ENCODE measurements at places on chromosomes 12 and 14. TPM values are rescaled to one million over a fixed set of nuclear protein-coding genes. Genes with fewer than 3 reads are reported as not detected.

Gene PPP1R1A
- not detected for total RNA-seq

Gene PRPH
- total RNA-seq = not detected

Gene PRH2
- not detected for total RNA-seq

Gene SYCP3
- total RNA-seq = 0.80 TPM

Gene COL2A1
- total RNA-seq = not detected

Gene KCNH5
- total RNA-seq = not detected

Gene PRB2
- total RNA-seq = not detected

Gene EPYC
- not detected for total RNA-seq

Gene TMED10
- 111 TPM for total RNA-seq

Gene LRP1-AS
- total RNA-seq = not detected

- DNase-seq = no peak
Measured at GRCh38 chr12:58204071-58204470, 262.7 kb downstream of the ATP23 start.

GRCh38 chr14:101004954-101005353 is 101.4 kb upstream of the RTL1 start:
- no peak for DNase-seq

GRCh38 chr14:45559626-45560025 is 306.6 kb upstream of the MIS18BP1 start:
- DNase-seq = no peak

DNA sequence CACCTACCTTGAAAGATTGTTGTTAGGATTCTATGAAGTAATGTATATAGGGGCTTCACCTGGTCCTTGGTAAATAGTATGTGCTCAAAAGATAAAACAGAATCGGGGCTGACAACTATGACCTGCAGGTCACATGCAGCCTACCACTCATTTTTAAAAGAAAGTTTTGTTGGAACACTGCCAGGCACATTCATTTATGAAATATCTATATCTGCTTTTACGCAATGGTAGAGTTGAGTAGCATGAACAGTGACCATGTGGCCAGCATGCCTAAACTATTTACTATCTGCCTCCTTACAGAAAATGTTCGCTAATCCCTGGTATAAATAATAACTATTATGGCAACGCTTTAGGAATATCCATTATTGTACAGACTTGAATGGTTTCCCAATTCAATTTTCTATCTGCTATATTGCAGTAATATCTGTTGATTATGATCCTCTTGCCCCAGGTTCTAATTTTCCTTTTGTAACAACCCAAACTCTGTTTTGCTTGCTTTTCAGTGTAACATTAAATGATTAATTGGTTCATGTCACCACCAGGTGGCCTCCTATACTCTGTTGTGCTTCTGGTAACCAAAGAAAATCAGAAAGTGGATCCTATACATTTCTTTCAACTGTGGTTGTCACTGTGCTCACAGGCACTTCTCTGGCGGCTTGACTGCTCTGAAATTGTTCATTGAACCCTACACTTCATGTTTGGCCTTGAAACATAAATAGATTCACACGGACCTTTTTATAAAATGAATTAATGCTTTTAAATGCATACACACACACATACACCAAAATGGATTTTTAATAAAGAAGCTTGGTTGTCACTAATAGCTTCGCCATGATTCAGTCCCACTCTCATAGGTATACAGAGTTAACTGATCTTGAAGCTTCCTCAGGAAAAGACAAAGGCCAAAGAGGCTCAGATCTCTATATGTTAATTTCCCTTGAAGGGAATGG is 227.7 kb upstream of the NPAS3 start:
- peak; percentile 13 for DNase-seq

- no peak for DNase-seq
Measured at GRCh38 chr12:24896171-24896570, 52.7 kb downstream of the BCAT1 start.

DNA sequence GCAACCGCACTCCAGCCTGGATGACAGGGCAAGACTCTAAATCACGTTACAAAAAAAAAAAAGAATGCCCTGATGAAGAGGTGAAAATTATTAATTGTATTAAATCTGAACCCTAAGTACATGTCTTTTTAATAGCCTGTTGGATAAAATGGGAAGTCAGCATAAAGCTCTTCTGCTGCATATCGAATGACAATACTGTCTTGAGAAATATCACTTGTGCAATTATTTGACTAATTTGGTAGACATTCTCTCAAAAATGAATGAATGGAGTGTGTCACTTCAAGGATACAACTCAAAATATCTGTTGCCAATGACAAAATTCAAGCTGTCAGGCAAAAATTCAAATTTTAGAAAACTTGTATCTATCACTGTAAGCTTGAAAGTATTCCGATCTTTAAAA is 38.9 kb downstream of the DNAI7 start:
- DNase-seq = no peak

- DNase-seq = peak; percentile 71
Measured at GRCh38 chr12:3275171-3276041, 198.2 kb downstream of the TSPAN9 start.

- peak; percentile 35 for DNase-seq
Measured at GRCh38 chr14:22598896-22599244, 770 bp downstream of the ABHD4 start.

DNA sequence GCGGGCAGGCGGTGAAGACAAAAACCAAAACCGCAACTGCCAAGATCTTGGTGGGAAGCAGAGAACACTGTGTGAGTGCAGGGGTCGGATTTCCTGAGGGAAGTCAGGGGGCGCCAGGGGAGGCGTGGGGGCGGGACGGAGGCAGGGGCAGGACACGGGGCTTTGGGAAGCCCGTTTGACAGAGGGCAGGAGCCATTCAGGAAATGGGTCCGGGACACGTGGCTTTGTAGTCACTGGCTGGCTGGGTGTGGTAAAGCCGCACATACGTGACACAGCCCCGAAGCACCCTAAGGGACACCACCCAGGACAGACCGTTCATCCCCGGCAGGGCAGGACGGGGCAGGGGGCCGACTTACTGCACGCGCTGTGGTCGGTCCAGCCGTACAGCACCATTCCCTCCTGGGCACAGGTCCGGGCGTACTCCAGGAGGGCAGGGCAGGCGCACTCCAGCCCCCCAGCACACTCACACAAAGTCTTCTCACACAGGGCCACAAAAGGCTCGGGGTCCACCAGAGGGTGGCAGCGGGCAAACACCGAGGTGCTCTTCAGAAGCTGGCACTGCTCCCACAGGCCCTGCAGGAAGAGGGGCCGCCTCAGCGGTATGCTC is 49.4 kb downstream of the VWF start:
- peak; percentile 43 for DNase-seq

DNA sequence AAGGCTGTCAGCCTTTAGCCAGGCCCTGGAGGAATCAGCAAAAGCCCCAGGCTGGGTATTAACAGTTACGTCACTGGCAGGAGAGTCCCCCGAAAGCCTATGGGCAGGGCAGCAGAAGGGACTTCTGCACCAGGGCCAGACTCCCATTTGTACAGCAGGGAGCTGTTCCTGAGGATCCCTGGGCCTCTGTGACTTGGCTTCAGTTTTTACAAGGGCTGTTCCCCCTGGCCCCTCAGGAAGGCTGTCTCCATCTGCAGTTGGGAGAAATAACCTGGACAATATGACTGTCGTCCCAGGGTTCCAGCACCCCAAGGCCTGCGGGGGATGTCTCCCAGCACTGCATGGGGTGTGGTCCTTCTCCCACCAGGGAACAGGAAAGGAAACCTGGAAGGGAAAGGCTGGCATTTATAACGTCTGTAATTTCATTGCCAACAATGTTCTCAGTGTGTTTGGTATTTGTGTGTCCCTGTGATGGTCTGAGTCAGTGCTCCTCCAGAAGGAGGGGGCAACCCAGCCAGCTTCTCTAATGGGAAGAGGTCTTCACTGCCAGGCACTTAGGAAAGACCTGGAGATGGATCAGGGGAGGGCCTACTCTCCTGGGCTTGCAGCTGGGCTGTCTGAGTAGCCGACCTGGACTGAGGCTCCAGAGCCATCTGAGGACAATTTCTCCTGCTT is 42.4 kb downstream of the ERH start:
- DNase-seq = no peak

- DNase-seq = no peak
Measured at GRCh38 chr12:121088195-121088585, 44.5 kb upstream of the P2RX7 start.

DNA sequence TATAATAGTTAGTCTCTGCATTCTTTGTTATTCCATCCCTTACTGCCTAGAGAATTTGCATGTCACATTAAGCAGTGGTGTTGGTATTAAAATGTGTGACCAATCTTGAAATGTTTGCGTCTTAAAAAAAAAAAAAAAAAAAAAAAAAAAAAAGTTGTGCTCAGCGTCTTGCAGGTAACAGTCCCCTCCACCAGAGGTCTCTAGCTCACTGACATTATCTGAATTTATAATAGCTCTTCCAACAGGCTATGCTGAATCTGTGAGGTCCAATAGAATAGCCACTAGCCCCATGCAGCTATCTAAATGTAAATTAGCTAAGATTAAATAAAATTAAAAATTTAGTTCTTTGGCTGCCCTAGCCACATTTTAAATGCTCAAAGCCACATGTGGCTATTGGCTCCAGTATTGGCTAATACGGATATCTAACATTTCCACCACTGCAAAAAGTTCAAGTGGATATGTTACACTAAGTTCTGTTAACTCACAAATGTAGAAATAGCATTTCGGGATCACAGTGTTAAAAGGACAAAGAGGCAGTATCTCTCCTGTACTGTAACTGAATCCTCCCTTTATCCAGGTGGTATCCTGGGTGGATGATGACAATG is 28.7 kb downstream of the NKX2-8 start:
- no peak for DNase-seq

GRCh38 chr12:57625261-57626032 is 7.6 kb downstream of the B4GALNT1 start:
- DNase-seq = no peak

DNA sequence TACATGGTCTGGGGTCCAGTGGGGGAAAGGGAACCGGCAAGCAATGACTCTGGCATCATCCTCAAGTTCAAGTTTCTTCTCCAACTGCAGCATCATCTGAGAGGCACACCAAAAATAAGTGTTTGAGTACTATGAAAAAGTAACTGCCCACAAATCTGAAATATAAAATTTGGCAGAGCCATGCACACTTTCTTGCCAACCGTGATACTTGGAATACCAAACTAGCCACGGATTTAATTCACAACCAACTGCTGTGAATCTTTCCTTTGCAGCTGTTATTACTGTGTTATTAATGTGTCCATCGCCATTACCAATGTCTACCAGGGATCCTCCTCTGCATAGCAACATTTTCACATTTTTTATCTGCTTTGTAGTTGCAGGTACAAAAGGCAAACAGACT is 74.6 kb downstream of the GXYLT1 start:
- DNase-seq = no peak

DNA sequence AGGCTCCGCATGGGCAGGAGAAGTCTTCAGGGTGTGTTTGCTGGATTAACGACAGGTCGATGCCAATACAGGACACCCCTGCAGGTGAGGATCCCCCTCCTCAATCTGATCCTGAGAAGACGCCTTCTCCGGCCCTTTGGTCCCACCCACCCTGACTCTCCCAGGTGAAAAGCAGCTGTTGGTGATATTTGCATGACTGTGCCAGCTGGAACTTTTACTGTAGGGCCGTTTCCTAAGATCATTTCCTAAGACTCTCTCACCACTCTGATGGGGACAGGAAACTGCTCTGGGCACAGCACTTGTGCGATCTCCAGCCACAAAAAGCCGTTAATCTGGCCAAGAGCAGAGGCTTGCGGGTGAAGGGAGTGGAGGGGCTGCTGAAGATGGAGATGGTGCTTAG is 16.8 kb upstream of the EIF5 start:
- DNase-seq = no peak

DNA sequence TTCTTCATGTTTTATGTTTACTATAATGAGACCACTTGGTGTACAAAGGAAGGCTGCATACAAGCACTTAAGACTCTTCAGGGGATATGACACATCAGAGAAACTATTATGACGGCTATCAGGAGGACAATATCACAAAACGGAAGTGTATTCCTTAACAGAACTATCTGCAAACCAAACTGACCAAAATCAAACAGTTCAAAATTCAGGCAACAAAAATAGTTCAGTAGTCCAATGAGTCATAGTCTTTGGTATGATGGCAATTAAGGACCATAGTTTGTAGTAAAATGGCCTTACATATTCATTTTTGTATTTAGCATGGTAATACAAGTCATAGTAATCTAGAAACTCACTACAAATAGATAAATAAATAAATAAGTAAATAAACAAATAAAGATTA is 1638.7 kb upstream of the SEL1L start:
- no peak for DNase-seq

DNA sequence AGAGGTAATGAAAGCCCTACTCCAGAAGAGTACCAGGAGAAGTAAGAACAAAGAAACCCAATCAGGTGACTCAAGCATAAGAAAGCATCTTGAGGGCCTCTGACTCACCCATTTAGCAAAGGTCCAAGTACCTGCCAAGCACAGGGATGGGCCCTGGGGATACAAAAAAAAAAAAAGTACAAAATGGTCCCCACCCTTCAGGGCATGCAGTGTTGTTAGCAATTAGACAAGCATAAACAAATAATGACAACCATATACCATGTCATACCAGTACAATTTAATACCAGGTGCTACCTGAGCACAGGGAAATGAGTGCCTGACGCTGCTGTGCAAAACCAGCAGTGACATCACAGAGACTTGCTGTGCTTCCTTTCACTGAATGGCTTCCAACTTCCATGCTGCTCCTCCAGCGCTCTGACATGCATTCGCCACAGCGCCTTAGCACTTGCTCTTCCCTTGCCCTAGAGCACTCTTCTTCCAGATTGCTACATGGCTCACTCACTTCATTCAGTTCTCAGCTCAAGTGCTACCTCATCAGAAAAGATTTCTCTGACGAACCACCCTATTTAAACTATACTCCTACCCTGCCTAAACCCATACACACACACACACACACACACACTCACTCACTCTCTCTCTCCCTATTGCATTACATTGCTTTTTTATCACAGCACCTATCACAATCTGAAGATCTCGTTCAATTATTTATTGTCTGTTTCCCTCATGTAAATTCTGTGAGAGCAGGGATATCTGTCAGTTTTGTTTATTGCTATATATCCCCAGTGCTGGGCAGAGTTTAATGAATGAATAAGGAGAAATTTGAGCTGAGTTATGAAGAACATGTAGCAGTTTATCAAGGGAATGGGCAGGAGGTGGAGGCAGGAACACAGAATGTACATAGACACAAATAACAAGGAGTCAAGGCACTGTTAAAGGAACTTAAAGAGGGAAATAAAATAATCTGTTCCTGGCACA is 12.9 kb upstream of the EPS8 start:
- no peak for DNase-seq
